NK-92 treated with Interleukin-12 subunit alpha and Interleukin-12 subunit beta, amount 100 ng/mL, for 24 hours (cell line): ENCODE measurements at places on chromosomes 7 and 10.

- no peak for DNase-seq
These were observed 34.6 kb downstream of the ZEB1 start for GRCh38 chr10:31353574-31353973.

DNA sequence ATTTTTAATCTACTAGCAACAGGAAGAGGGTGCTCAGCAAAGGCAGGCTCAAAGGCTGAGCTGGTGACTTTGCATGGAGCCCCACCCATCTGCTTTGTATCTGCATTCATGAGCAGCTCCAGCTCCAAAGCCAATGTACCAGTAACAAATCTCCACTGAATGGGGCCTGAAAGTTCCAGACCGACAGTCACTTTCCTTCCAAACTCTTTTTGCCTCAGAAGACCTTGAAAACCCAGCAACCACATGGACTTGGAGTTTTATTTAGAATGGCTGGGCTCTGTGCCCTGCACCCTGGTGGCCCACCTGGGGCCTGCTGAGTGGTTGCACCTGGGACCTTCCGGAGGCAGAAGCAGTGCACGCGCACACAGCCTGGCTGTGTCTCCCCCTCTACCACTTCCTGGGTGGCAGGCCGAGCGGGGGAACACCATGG, 195.0 kb upstream of the PLXNA4 start:
- no peak for DNase-seq

- DNase-seq, result no peak
These were observed 359.1 kb downstream of the GLRX3 start for GRCh38 chr10:130495116-130495862.

DNA sequence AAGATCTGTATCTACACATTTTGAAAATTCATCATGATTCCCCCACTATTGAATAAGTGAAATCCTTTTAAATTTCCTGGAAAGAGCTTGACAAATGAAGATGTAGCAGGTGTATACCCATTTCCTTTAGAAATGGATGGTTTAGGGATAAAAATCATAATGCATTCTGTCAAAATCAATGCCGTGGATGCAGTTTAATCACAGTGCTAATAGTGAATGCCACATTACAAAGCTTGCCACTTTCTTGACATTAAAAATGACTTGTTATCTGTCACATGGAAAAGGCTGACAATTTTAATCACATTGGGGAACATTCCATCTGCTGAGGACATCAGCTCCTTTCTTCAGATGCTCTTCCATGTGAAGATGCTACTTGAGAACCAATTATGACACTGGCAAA, 229.6 kb downstream of the GPAM start:
- no peak for DNase-seq

GRCh38 chr7:41503438-41503837, 199.5 kb downstream of the INHBA start:
- no peak for DNase-seq

DNA sequence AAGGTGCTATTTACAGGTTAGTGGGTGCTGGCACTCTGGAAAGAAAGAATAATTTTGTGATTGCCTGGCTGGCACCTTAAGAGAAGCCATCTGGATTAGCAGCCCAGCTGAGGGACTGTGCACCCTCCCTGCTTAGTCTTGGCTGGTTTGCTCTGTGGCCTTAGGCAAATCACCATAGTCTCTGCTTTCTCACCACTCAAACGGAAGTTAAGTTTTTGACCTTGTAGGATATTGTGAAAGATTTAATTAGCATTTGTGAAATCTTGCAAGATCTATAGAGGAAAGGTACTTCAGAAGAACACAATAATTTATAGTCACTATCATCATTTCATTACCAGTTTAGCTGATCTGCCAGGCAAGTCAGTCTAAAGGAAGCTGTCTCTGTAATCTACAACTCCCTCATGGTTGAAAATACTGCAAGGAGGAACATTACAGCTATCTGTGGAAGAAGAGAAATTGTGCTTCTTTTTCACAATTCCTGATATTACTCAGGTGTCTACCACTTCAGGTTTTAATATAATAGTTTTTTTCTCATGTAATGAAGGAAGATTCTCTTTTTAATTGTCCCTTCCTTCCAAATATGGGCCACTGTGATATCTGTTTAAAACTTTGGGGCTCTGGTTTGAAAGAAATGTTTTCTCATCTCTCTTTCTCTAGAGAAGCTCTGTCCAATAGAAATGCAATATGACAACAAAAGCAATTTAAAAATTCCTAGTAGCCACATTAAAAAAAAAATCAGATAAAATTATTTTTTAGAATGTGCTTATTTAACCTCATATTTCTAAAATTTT, 219.6 kb downstream of the PTEN start:
- DNase-seq, result peak; percentile 19

DNA sequence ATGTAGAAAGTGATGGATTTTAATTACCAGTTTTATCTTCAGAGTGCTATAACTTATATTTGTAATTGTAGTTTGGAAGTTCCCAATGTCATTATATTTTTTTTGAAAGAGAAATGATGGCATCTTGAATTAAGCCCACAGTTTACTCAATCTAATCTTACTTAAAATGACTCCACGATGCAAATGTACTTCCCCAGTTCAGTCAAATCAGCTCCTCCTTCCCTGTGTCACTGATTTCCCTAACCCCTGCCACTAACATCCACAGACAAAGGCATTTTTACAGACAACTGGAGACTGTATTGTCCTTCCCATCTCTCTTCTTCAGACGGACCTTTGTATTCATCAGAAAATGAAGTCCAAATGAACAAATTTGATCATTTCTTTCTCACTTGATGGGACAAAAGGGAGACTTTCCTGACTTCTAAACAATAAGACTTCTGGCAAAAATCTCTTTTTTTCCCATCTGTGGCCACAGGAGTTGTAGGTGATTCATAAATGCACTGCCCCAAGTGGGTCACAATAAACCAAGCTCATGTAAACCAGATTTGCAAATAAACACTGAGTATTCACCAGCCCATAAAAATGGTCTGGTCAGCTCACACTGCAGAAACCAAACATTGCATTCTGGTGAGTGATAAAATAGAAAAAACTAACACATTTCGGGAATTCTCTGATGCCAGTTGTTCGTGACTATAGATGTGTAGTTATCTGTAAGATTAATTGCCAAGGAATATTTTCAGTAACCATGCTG, 162.9 kb downstream of the FANK1 start:
- no peak for DNase-seq

- no peak for DNase-seq
These were observed 72.8 kb upstream of the ADRA2A start for GRCh38 chr10:111004016-111004415.

- no peak for DNase-seq
These were observed 30.6 kb downstream of the HYCC1 start for GRCh38 chr7:22983257-22983855.

DNA sequence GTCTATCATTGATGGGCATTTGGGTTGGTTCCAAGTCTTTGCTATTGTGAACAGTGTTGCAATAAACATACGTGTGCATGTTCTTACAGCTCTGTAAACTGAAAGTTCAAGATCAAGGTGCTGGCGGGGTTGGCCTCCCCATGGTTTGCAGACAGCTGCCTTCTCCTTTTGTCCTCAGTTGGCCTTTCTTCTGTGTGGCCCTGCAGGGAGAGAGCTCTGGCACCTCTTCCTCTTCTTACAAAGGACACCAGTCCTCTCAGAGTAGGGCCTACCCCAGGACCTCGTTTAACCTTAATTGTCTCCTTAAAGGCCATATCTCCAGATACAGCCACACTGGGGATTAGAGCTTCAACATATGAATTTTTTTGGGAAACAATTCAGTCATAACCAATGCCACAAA, 462.7 kb downstream of the TCERG1L start:
- no peak for DNase-seq

- no peak for DNase-seq
These were observed 13.1 kb upstream of the SERPINE1 start for GRCh38 chr7:101113836-101114235.
